ENCODE measurements at places on chromosomes 12 and 14.

- no peak for DNase-seq
These were observed 4.1 kb upstream of the RERG start for GRCh38 chr12:15225136-15225862.

- DNase-seq: no peak
These were observed 314.6 kb downstream of the BCL11B start for GRCh38 chr14:98957211-98958047.

- DNase-seq: no peak
These were observed 121.2 kb upstream of the RFLNA start for GRCh38 chr12:124173692-124174091.

GRCh38 chr14:37145395-37145794, 27.0 kb downstream of the SLC25A21 start:
- DNase-seq: no peak
